Stimulated activated CD4-positive, alpha-beta T cell treated with anti-CD3 and anti-CD28 coated beads, Interleukin-4, amount 100 ng/mL, for 48 hours (primary cell): ENCODE measurements at places on chromosomes 7 and 10.
A peak's percentile ranks its signal among the peaks of the same experiment; 100 is the strongest.

DNA sequence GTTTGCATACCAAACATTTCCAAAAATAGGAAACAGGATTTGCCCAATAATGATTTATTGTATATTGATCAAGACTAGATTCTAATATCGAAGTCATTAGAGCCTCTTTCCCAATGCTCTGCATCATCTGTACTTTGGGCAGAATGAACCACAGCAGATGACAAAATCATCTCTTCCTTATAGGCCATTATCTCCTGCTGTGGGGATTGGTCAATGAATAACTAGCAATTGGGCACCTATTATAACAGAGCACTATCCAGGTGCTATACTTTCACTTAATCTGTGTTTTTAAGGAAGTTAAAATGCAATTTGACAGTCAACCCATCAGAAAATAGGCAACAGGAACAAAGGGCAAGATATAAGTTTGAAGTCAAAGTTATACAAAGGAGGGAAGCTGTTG is 290.3 kb downstream of the AHR start:
- no peak for DNase-seq

DNA sequence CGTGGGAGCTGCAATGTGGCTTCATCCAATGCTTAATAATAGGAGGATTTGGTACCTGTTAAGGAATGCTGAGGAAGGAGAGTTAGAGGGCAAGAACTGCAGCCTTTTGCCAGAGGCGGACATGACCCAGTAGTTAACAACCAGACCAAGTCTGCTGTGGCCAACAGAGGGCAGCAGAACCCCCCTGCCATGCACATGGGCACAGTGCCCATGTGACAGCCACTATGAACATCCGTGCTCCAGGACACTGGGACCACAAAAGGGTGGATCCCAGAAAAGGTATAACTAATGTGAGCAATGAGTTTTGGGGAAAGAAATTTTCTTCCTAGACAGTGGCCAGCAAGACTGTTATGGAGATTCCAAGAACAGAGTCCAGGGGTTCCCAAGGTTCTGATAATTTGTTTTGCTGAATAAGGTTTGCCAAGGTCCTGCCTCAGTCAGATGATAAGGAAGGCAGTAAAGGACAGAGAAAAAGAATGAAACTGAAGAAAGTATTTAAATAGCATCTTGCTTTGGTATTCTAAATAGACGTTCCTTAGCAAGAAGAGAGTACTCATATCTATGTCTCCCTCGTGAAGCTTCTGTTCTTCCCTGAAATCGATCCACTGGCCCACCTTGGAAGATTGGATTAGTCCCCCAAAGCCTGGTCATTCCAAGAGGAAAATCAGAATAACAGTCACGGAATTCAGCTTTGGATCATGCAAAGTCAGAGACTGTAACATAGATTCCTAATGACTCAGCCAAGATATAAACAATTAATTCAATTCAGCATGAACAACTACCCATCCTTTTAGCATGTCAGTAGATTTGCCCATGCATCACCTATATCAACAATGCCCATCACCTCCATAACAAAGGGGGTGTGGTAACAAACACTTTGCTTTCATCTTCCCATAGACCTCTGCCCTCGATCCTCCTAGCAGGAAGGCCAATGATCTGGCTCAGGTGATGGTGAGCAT is 56.0 kb downstream of the LGI1 start:
- peak; percentile 50 for DNase-seq

DNA sequence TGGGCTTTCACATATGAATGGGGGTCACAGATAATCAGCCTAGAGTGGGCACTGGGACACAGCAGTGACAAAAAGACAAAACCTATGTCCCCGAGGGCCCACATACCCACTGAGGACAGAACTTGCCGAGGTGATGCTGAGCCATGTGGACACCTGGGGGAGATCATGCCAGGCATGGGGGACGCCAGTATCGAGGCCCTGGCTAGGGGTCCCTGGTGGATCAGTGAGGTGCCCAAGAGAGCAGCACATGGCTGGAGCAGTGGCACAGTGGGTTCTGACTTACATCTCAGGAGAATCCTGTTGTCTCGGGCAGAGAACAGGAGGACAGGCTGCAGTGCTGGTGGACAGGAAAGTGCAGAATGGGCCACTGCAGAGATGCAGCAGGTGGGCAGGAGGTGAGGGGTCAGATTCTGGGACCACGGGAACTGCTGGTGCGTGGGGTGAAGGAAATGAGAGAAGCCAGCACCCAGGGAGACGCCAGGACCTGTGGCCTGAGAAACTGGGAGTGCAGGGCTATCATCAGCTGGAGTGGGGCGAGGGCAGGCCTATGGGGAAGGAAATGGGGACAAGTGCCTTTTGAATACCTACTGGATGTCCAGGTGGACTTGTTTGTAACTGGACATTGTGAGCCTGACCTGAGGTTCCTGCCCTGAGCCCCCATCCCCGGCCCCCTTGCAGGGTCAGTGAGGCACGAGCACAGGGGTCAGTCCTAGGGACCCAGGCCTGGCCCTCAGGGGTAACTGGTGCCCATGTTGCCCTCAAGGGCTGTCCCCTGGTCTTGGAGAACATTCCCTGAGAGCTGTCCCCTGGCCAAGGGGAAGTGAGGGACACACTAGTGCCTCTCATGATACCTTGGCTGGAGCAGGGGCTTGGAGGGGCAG is 91.2 kb upstream of the RET start:
- no peak for DNase-seq

GRCh38 chr10:43707770-43708169 is 59.1 kb upstream of the ZNF32 start:
- no peak for DNase-seq

- no peak for DNase-seq
These were observed at the start of gene PAPSS2 for GRCh38 chr10:87659571-87660483. TSS of gene PAPSS2 (plus strand) at chr10:87659878. CDS start at chr10:87659982, 104 bp downstream.

DNA sequence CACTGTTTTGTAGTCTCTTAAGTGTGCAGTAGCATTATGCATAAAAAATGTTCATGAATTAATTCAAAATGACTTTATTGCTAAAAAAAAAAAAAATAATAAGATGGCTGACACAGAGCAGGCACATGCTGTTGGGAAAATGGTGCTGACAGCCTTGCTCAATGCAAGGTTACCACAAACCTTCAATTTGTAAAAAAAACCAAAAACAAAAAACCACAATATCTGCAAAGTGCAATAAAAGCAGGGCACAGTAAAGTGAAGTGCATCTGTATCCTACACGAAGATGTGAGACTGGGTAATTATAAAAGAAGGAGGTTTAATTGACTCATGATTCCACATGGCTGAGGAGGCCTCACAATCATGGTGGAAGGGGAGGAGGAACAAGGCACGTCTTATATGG is 185.8 kb downstream of the USP6NL start:
- no peak for DNase-seq

GRCh38 chr7:35771776-35772175 is 29.1 kb upstream of the SEPTIN7 start:
- no peak for DNase-seq

GRCh38 chr10:56142092-56142728 is 218.8 kb downstream of the ZWINT start:
- DNase-seq, result no peak

DNA sequence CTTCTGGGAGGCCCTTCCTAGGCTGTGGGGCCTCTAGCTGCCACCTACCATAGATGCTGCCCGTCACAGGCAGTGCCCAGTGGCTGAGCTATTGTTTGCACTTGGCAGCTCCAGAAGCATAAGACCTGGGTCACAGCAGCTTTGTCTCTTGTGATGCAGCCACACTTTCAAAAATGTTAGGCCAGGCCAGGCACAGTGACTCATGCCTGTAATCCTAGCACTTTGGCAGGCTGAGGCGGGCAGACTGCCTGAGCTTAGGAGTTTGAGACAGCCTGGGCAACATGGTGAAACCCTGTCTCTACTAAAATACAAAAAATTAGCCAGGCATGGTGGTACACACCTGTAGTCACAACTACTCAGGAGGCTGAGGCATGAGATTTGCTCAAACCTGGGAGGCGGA is 9.5 kb upstream of the KAZALD1 start:
- DNase-seq, result no peak

- no peak for DNase-seq
These were observed 97.4 kb downstream of the CHN2 start for GRCh38 chr7:29291723-29292618.

GRCh38 chr7:99440195-99440594 is 1.5 kb downstream of the CPSF4 start:
- no peak for DNase-seq

DNA sequence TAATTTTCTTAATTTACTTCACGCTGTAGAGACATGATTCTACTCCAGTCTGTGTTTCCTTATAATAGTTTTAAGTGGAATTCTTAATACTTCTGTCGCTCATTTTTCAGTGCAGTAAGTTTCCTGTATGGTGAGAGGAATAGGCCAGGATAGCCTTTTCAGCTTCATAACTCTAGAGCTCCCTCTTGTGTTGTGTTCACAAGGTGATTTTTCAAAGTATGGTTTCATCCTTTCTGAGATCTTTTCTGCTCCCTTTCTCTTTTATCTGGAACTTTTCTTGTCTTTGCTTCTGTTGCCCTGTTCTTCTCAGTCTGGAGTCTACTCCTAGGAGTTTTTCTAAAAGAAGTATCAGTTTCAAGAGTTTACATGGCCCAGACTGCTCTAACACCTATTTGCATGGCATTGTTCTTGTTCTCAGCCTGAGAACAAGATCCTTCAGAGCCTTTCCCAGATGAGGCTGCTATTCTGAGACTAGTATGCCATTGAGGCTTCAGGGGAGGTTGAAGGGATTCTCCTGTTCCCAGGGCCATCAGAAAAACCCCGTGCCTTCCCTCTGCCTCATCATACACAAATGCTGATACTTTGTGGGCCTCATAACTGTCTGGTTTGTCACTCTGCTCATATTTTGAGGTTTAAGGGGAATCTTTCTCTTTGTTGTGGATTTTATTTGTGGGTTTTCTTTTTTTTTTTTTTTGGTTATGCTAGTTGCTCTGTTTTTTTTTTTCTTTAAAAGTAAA is 21.8 kb downstream of the NET1 start:
- no peak for DNase-seq

DNA sequence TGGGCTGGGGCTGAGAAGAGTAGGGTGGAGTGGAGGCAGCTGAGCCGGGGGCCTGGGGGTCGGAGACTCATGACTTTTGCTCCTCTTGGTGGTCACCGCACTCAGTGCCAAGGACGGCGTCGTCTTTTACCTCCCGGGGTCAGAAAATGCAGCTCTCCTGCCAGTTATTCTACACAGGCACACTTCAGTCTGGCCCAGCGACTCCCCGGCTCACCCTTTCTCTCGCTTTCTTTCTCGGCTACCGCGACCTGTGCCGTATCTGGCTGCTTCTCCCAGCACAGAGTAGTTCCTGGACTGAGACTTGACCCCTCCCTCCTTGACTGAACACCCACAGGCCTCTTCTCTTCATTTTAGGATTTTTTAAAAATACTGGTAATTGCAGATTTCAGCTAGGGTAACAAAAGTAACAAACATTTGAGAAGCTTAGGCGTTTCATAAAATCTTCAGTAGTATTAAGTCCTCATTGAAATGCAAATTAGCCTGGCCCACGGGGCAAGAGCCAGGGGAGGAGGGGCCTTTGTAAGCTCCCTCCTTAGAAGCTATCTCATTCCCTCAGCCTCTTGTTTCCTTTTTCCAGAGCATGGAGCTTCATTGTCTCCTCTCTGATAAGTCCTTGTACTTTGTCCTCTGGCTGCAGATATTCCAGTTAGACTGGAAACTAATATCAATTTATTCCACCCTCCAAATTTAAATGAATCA is 1.1 kb upstream of the PRLHR start:
- DNase-seq, result no peak

DNA sequence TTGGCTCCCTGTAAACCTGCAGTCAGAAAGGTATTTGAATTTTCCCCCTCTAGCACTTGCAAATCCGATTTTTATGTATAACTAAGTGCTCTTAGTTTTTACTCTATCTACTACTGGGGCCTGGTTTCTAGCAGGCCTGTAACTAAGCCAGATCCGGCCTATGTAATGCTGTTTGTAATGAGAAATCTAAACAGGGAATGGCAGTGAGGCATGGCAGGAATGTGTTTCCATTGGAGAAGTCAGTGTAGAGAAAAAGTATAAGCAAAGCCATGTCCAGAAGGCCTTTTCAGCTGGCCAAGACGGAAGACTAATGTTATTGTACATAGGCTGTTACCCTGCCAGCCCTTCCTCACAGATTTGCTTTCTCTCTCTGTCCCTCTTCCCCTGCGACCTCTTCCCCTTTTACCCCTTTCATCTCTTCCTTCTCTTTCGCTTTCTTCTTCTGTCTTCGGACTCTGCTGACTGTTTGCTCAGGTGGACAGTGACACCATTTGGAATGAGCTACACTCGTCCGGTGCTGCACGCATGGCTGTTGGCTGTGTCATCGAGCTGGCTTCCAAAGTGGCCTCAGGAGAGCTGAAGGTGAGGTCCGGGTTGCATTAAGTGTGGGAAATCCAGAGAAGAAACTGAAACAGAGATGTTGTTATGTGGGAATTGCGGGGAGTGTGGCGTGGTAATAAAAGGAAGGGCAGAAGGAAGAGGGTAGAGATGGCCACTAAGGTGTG is 297.5 kb downstream of the HDAC9 start:
- no peak for DNase-seq

- DNase-seq, result no peak
These were observed 542 bp downstream of the FBXL13 start for GRCh38 chr7:103073989-103074518.

DNA sequence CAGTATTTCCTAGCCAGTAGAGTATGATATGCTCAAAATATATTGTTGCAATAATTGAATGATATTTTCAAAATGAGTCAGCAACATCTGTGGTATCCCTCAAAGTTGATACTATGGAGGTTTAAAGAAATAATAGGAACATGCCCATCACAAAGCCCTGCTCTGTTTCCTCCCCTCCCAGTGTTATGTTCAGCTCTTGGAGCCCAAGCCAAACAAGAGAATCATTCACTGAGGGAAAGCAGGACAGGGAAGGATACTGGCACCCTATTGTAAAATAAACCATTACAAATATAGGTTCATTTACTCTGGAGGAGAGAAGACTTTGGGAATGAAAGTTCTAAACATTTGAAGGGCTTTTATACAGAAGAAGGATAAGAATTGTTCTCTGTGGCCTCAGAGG is 37.6 kb downstream of the SORCS3 start:
- no peak for DNase-seq

DNA sequence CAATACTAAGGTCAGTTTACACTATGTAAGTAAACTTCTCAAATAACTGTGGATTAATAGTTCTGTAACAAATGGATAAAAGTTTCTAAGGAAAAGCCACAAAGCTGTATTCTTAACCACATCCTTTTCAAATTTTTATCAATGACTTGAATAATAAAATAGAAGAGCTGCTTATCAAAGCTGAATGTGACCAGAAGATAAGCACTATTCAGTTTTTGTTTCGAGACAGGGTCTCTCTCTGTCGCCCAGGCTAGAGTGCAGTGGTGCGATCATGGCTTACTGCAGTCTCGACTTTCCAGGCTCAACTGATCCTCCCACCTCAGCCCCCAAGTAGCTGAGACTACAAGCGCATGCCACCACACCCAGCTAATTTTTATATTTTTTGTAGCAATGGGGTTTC is 17.0 kb downstream of the UPF2 start:
- no peak for DNase-seq

DNA sequence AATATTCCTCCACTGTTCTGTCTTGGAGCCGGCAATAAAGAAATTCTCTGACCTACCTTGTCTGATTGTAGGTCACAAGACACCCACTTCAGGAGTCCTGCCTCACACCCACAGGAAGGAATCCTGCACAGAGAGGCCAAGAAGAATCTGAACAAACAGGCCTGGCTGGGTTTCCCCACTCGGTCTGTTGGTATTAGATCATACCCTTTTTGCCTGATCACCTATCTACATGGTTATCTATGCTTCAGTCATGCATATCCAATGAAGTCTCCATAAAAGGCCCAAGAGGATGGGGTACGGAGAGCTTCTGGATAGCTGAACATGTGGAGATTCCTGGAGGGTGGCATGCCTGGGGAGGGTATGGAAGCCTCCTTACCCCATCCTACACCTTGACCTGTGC is 12.3 kb downstream of the OGDH start:
- DNase-seq, result no peak

GRCh38 chr7:158880973-158881372 is 24.6 kb downstream of the DYNC2I1 start:
- no peak for DNase-seq
